ENCODE measurements at places on chromosomes 1 and 21.

GRCh38 chr21:36725793-36726386, 27.0 kb downstream of the SIM2 start:
- no peak for DNase-seq

- peak; percentile 70 for DNase-seq
These were observed 930 bp downstream of the CDC14A start for GRCh38 chr1:100353071-100353801.

DNA sequence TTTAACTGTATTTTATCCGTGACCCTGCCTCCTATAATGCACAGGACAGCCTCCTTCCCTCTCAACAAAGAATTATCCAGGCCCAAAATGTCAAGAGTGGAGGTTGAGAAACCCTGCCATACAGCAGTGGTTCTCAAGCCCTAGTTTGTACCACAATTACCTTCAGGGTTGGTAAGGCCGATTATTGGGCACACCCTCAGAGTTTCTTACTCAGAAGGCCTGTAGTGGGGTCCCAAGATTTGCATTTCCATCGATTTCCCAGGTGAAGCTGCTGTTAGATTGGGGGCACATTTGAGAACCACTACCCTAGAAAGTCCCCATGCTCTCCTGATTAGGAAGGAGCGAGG, 400 bp upstream of the PGBD2 start:
- no peak for DNase-seq

DNA sequence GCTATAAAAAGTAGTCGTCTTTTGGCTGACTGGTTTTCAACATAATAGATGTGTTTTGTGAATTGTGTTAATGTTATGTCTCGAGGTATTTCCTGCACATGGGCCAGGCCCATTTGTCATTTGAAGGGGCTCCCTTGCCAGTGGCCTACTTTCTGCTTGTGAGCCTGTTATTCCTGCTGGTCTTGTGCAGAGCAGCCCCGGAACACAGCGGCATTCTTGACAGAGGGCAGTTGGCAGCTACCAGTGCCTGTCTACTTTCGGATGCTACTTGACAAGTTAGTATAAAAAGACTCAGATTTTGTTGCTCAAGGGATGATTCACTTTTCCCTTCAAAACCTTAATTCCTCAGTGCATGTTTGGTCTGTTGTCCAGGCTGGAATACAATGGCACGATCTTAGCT, 28.5 kb downstream of the PGM1 start:
- DNase-seq: peak; percentile 25

- DNase-seq: no peak
These were observed 83.5 kb upstream of the SIM2 start for GRCh38 chr21:36615274-36615964.

DNA sequence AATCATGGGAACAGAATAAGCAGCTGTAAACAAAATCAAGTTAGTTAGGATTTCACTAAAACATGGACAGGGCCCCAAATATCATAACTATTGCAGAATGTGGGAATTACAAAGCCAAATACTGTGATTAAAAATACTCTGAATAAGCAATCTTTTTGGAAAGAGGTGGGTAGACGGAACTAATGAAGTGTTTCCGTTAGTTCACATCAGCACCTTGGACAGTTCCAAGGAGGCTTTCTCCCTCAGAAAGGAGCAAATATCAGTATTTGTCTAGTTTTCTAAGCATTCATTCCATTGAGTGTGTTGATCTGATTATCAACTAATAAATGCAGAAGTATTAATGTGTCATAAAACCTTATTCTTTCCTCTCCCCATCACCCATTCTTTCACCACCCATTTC, 97.4 kb downstream of the FAM78B start:
- no peak for DNase-seq

DNA sequence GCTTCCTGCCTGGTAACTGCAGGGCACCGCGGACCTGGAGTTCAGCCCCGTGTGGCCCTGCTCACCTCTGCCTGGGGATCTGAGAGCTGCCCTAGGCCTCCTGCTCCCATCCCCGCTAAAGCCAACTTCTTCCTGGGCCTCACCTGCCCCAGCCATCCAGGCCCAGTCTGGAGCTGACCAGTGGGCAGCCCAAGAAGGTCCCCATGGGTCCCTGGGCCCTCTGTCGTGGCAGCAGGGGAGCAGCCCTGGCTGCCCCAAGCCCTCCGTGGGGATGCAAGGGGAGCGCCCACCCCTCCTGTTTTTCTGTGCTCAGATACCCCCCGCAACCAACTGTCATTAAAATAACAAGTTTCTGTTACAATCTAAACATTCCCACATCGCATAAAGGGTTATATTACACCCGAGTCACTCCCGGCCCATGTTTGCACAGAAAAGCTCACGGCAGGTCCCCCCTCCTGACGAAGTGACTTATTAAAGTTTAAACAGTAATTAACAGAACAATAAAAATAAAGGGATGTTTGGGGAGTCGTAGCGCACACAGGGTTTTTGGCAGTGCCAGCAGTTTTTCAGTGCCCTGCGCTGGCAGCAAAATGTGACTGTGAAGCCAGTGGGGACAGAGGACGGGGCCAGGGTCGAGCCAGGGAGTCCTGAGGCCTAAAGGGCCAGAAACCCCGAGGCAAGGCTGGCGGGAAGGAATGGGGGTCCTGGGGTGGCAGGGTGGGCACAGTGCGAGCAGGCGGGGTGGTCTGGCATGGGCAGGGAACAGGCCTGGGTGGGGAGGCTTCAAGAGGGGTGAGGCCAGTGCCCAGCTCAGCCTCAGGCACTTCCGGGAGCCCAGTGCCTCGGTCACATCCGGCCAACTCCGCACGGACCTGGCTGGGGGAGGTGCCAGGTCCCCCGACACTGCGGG, 121.5 kb downstream of the CASZ1 start:
- DNase-seq: no peak

DNA sequence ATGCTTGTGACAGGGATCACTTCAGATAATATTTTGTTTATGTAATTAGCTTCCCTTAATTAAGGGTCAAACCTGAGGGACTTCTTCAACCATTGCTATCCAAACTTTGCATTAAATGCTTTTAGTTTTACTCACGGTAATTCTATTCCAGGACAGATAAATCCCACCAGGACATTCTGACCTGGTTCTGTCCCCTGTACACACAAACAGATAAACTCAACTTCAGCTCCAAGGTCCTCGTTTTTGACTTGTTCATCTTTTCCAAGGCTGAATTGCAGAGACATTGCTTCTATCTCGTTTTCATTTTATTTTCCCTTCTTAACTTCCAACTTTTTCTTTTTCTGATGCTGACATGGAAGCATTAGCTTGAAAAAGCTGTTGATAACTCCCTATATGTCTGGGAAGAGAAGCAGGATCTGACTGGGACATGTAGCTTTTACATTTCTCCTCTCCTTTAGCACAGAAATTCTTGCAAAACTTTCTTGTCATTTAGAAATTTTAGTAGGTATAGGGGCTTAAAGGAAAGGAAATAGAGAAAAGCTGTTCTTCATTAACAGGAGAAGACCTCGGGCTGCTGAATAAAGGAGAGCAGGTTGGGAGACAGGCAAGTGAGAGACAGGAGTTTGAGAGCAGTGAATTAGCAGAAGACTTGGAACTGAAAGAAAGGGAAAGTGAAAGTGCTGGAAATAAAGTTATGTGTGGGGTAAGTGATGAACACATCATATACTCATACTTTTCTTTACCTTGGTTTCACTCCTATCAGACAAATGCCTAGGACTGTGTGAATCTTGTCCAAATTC, 231.7 kb upstream of the B3GALT2 start:
- no peak for DNase-seq

DNA sequence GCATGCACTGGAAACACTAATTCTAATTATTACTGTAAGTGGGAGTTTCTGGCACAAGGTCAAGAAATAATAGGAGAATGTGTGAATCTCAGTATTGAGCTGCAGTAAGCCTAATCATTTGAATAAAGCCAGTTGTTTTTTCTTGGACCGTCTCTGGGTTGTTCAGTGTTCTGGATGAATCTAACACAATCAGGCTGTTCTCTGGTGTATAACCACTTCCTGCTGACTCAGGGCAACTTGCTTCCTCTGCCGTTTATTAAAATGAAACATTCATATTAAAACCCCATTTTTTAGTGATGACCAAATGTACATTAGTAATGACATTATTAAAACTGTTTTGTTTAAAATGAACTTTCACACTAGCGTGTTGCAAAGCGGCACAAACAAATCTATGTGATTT, 273.1 kb upstream of the SNX7 start:
- no peak for DNase-seq

DNA sequence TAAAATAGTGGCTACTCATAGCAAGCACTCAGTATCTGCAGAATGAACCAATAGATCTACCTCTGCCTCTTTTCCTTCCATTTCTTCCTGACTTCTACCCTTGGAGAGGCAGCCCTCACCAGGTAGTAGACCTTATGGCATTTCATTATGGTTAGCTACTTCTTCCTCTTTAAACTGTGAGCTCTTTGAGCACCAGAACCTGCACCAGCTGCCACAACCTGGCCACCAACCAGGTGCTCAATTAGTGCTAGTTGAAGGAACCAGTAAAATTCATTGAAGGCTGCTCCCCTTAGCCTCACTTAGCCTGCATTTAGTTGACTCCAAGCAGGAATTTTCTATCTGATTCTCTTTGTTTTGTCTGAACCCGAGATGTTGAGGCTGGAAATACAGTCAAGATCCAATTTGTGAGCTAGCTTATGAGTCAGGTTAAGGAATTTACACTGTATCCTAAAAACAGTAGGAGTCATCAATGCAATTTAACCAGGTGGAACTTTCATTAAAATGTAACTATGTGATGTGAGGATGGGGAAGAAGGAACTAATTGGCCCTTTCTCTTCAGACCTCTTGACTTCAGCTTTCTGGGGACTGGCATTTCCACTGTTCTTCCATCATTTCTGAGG, 81.5 kb upstream of the UBE2U start:
- no peak for DNase-seq

DNA sequence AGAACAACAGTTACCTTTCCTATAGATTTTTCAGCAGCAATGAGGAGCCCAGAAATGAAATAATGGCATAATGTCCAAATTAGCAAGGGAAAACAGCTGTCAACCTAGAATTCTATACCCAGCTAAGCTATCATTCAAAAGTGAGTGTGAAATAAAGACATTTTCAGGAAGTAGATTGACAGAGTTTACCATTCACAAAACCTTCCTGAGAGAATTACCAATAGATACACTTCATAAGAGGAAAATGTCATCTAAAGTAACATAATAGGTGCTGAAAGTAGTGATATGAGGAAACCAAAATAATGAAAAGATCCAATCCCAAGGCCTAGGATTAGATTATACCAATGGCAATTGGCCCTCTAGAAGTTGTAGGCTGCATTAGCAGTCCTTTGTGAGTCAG, 34.6 kb downstream of the OBSCN start:
- no peak for DNase-seq

- peak; percentile 55 for DNase-seq
These were observed 3.1 kb downstream of the SMIM1 start for GRCh38 chr1:3775490-3776230.

GRCh38 chr21:28641731-28642130, 350.9 kb downstream of the LTN1 start:
- DNase-seq: no peak

DNA sequence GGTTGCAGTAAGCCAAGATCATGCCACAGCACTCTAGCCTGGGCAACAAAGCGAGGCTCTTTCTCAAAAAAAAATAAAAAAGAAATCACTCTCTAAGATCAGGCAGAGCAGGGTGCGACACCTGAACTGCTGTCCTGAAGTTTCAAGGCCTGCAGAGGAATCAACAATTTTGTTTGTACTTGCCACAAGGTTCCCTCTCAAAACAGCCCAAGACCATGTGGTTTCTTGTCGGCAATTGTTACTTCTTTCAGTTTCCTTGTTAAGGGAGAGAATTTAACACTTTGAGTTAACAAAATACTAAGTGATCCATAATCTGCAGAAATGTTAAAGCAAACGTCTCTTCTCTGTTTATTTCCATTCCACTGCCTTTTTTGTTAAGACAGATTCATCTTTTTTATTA, 36.5 kb downstream of the MACO1 start:
- DNase-seq: no peak

GRCh38 chr1:162229549-162229948, 147.1 kb downstream of the SPATA46 start:
- no peak for DNase-seq

DNA sequence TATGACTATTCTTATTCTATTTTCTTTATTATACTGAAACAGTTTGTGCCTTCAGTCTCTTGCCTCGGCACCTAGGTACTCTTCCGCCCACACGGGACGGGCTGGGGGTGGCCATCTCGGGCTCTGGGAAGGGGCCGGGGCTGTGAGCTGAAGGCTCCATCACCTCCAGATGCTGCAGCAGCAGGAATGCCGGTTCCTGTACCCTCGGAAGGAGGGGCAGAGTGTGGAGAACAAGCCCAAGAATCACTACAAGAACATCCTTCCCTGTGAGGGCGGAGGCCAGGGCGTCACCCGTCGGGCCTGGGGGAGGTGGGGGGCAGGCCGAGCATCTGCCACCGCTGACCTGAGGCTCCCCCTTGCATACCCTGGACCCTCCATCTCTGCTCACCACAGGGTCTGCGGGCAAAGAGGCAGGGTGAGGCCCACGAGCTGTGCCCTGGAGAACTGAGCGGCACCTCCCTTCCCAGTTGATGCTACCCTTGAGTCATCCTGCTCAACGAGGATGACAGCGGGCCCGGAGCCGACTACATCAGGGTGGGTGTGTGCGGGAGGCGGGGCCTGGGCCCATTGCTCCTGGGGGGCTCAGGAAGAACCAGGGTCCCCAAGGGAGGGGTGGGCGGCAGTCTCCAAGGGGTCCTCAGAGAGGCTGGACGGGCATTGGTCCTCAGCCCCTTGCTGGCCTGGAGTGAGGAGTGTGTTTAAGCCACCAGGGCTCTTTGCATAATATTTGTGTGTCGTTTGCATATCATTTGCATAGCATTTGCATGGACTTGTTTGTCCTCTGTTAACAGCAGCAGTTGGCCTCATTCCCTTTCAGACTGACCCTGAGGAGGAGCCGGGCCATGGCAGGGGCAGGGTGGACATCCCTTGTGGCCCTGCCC, 7.5 kb downstream of the RNF223 start:
- DNase-seq: no peak

GRCh38 chr1:229454056-229454455, 20.2 kb upstream of the ACTA1 start:
- DNase-seq: no peak

DNA sequence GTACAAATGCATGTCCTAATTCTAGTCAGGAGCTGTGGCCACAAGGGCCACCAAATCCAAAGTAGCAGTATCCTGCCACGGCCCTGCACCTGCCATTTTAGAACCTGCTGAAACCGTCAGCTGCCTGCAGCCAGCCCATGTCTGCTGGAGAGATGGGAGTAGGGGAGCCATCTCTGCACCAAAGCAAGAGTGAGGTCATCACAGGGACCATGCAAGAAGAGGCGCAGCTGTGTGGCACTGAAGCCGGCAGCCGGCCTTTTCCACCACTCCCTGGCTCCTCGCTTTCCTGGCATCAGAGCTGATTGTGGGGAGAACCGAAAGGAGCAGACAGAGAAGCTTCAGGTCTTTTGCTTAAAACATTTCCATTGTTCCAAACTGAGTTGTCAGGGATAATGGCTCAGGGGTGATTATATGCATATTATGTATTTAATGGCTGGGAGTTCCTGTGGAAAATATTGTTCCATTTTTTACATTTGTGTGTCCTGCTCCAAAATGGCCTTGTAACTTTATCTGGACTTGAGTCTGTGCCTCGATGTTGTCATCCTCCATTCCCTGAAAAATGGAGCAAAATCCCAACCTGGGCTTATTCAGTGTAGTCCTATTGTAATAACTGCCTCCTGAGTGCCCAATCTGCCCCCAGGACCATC, 18.7 kb upstream of the NBL1 start:
- DNase-seq: no peak

- DNase-seq: no peak
These were observed 157.4 kb downstream of the GPR52 start for GRCh38 chr1:174605198-174605597.

- DNase-seq: no peak
These were observed 82.7 kb downstream of the BCAR3 start for GRCh38 chr1:93598861-93599439.
